Left ventricle myocardium inferior (tissue), 1 donor: ENCODE measurements at places on chromosomes 2 and 18.

DNA sequence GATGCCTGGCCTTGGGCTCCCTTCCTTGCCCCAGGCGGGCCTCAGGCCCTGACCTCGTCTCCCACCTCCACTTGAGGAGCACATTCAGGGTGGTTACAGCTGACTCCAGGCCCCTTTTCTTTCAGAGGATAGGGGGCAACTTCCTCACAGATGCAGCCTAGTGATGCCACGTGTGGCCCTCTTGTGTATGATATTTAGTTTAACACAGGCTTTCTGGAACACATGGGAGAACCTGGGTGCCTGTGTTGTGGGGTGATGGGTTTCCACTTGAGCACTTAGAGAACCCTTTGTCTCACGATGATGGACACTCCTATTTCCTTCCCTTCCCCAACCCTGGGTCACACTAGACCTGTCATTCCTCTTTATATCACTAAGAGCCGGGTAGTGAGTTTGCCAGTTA lies 6.8 kb upstream of the KCNS3 start:
- no peak for DNase-seq

- DNase-seq, result peak; percentile 47
Measured at GRCh38 chr2:1769703-1770422, 25.5 kb upstream of the PXDN start.

- no peak for DNase-seq
Measured at GRCh38 chr2:106012591-106013347, 181.3 kb downstream of the UXS1 start.

- DNase-seq, result no peak
Measured at GRCh38 chr2:237222601-237223041, 136.9 kb downstream of the COPS8 start.

DNA sequence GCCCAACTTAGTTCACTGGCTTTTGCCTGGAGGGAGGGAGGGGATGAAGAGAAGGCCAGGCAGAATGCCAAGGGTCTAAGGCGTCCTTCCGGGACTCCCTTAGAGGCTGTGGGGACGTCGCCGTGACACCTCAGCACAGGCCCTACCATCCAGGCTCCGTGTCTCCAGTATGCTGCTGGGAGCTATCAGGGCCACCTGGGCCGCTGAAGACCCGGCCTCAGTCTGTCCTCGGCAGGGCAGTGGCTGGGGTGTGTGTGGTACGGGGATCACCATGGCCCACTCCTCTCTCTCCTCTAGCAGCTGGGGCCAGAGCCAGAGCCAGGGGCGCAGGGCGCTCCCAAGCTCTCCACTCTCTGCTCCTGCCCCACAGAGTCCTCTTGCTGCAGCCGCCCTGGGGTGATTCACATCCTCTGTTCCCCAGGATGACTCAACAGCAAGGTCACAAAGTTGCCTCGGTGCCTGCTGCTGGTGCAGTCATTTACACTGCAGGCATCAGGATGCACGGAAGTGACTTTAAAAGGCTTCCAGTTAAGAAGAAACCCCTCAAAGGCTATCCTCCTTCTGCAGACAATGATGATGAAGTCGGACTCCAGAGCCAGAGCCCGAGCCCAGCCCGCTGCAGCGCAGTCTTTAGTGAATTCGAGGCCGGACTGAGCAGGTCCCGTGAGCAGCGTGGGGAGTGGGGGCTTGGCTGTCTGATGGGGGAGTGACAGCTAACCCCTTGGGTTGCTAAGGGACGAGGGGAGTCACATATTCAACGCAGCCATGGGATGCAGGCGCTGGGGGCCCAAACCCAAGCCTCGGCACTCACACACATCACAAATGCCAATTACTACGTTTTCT lies 31.9 kb downstream of the SNORC start:
- no peak for DNase-seq

GRCh38 chr2:43407935-43408334 lies 181.5 kb upstream of the ZFP36L2 start:
- DNase-seq, result no peak

DNA sequence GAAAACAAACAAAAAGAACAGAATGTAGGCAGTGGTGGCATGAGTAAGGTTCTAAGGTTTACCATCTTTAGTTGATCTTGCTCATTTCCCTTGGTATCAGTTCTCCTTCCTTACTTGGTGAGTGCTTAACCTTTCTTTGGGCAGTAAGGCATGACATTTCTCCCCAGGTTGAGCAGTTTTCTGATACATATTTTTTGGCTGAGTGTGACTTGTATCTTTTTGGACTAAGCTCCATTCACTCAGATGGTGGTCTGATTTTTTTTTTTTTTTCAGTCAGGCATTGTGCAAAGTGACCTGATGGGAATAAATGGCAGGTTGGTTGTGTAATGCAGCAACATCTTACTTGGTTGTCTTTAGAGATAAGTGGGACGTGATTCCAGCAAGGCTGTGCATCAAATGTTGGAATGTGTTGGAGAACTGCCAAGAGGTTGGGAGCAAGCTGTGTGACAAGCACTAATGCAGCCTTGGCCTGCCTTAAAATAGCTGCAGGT lies 15.1 kb downstream of the SPTBN1 start:
- peak; percentile 34 for DNase-seq

DNA sequence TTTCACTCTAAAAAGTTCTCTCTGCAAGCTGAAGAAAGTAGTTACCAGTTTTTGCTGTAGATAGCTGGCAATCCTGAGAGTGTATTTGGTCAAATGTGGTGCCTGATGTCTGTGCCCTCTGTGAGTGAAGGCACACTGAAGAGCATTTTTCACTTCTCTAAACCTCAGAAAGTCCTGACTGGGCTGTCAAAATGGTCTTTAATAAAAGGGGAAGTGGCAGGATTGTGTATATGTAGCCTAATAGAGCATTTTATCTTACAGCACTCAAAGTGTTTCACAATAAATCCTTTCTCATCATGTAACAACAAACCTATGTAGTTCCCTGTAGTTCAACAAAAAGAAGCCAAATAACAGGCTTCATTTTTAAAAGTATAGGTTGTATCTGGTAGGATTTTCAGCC lies 1552.3 kb upstream of the SLC39A10 start:
- DNase-seq, result no peak

DNA sequence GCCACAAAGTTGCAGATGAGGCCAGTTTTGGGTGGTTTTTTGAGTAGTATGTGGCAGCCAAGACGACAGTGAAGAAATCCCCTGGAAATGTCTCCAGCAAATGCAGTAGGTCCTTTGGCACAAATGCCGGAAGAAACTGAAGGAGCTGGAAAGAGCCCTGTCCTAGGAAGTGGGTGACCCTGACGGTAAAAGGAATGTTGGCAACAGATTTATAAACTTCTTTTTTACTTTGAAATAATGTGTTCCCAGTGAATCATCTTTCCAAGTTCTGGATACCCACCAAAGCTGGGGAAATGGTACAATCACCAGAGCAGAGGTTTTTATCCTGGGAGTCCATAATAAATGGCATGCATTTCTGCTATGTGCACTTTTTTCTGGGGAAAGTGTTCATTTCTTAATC lies 112.9 kb downstream of the CSRNP3 start:
- DNase-seq, result no peak

DNA sequence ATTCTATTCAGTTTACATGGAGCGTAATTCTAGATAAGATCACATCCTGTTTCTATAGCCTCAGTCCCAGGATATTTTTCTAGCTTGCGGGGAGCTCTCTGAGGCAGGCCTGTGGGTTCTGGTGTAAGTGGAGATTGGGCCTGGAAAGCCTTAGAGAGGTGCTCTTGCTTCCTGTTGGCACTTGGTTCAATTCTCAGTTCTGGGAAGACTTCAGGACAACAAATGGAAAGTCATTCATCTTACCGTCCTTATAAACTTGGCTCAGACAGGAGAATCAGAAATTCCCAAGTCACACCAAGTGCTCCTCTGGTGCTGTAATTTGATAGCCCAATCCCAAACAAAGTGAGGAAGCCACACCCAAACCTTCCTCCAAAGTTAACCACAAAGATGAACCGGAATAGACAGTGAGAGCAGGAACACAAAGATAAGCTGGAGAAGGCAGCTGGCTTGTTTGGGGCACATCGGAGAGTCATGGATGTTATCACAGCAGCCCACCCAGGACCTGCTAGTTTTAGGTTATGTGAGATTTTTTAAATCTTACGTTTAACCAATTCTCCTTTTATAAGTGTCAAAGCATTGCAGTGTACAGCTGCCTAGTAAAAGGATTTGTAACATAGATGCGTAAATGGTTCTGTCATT lies 144.3 kb upstream of the MAP3K20 start:
- no peak for DNase-seq
